Tongue (tissue), 3 donors: ENCODE measurements at places on chromosomes 2 and 18.

DNA sequence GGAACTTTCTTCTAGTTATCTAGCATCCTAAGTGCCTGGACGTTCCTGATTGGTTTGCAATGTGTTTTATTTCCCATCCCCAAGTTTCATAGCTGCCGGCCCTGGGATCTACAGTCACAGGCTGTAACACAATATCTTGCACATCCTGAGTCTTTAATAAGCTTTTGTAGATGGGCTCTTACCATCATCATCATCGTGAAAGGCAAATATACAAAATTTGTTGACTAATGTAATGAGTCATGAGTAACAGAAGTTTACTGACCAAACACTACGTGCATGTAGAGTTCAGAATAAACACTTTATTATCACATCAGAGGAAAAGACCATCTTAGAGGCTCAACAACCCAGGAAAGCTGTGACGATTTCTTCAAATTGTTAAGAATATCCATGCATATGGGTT lies 8.1 kb upstream of the TYMS start:
- DNase-seq, result no peak

GRCh38 chr2:231600619-231601355 lies 8.1 kb downstream of the TEX44 start:
- DNase-seq, result peak; percentile 26

GRCh38 chr2:109151519-109151918 lies 22.5 kb downstream of the SH3RF3 start:
- no peak for DNase-seq

DNA sequence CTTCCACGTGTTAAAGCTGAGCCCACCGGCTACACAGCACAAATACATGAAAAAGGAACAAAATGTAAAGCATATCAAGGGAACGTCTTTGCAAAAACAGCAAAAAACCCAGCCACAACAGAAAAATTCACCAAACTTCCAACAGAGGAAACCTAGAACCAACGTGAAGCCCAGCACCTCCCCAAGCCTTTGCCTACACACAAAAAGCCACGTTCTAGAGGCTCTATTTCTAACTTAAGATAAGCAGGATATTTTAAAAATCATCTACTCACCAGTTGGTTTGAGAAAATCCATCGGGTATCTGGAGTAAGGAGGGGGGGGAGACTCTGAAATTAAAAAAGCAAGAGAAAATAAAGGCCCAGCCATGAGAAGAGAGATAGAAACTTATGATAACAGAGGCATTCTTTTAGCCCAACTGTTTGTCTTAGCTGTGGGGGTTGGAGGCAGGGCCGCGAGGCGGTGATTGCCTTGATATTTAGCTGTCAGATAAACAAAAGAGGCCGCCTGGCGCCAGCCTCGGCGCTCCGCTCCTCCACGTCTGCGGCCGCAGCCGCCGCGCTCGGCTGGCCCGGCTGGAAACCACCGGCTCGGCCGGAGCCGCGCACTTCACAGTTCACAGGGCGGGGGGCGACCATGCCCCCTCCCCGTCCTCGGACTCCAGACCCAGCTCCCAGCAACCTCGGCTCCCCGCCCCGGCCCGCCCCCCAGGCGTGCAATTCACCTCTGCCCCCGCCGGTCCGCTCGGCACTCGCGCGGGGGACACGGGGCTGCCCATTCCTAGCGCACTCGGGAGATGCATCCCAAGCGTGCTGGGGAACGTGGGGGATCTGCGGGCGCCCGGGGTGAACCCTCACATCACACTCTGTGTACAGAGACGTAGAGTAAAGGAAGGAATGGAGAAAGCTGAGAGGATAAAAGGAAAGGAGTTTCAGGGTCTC lies 2.4 kb downstream of the SMAD7 start:
- peak; percentile 66 for DNase-seq

DNA sequence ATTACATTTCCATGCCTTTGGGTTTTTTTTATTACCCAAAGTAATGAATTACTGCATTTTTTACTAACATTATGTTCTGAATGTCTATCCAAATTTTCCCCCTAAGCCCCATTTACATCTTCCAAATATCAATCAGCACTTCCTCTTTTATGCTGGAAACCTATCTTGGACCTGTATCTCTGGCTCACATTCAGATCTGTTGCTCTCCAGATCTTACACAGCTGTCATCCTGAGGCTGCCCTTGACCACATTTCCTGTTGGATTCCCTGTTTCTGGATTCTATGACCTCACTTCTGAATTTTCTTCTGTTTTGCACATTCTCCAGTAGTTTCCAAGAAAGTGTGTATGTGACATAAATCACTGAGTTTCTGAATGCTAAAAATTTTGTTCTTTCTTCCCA lies 146.7 kb downstream of the PDE1A start:
- DNase-seq, result peak; percentile 33

GRCh38 chr2:47654790-47655562 lies 128.0 kb upstream of the MSH6 start:
- no peak for DNase-seq

GRCh38 chr2:19224486-19224885 lies 133.9 kb downstream of the OSR1 start:
- no peak for DNase-seq

DNA sequence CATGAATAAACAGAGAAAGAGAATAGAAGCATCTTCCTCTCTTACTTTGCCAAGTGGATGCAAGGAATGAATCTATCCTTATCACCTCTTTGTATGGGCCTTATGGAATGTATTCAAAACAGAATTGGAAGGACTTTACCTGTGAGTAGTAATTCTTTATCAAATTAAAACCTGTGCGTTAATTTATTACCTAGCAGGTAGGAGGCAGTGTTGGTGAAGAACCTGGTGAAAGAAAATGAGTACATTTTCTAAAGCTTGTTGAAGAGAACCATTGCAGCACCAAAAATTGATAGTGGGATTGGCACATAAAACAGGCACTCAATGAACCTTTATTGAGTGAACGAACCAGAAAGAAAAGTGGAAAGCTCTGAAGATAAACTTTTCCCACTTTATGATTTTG lies 1302.1 kb upstream of the CELF4 start:
- DNase-seq, result no peak

GRCh38 chr2:124877141-124877577 lies 852.1 kb downstream of the CNTNAP5 start:
- DNase-seq, result peak; percentile 5

GRCh38 chr18:75211002-75211621 lies 515 bp downstream of the TSHZ1 start:
- DNase-seq, result no peak
